Activated T-helper 2 cell treated with anti-CD3 and anti-CD28 coated beads, Interferon-gamma antibody, Interleukin-2, Interleukin-4, amounts not matched to agents 10 μg/mL and 5 μg/mL and 100 μg/mL, durations not matched to agents 14 hours and 24 hours and 36 hours (primary cell): ENCODE measurements at places on chromosomes 5 and 9. TPM values are rescaled to one million over a fixed set of nuclear protein-coding genes. Genes with fewer than 3 reads are reported as not detected.

GRCh38 chr5:150059623-150060022 is 26.7 kb downstream of the CSF1R start:
- peaks cover 4% of the 10 kb centered on the region for H3K4me1 ChIP-seq
- peaks cover 1% of the 10 kb centered on the region for H3K27me3 ChIP-seq
- H3K36me3 ChIP-seq: peaks cover 6% of the 10 kb centered on the region
- no peak overlapping the region for H3K4me3 ChIP-seq
- no peak overlapping the region for H3K27ac ChIP-seq

DNA sequence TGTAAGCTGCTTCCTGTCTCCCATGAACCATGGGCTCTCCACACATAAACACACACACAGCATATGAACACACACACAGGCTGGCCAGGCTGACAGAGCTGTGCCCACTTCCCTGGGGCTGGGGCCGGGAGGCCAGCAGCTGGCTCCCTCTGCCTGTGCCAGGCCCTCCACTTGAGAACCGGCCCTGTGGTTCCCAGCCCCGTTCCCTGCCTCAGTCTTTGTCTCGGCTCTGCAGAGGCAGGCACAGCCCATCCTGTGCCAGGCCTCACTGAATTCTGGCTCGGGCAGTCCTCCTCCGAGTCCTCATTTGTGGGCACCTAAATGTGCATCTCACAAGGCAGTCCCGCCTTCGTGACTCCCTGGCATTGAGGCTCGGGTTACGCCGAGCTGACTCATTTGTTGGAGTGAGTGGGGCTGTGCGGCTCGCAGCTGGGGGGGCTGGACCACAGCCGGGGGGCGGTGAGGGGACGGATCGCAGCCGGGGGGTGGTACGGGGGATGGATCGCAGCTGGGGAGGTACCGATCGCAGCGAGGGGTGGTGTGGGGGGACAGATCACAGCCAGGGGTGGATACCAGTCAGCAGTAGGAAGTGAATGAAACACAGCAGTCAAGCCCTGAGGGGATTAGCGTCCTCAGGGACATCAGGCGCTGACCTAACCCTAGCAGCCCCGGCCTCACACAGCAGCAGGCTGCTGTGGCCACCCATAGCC is 72.3 kb downstream of the PSMB7 start:
- H3K36me3 ChIP-seq: peaks cover 19% of the 10 kb centered on the region
- H3K4me3 ChIP-seq: no peak overlapping the region
- H3K27ac ChIP-seq: no peak overlapping the region

Gene SLC34A3
- not detected in 2 replicates for total RNA-seq

DNA sequence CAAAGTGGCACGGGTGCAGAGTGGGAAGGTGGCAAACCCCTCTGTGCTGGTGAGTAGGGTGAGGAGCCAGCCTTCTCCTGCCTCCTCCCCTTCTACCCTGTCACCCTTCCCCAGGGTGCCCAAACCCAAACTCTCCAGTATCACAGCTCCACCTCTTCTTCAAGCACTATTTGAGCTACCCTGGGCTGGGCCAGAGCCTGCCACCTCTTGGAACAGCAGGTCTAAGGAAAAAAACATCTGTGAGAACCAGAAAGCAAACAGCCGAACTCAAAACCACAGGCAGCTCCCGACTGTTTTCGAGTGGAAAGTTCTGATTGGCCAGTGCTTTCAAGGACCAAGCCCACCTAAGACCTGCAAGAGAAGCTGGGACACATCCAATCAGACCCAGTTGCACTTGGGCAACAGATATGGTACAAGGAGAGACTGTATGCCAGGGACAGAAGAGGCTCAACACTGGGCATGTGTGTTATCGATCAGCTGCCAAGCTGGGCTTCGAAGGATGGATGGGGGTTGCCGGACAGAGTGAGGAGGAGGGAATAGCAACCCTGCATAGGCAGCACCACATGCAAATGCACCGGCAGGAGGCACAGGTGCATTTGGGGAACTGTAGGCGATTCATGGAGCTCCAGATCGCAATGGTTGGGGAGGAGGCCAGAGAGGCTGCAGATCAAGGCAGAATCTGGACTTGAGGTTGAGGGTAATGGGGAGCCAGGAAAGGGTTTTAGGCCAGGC is 19.7 kb downstream of the ACSL6 start:
- peaks cover 2% of the 10 kb centered on the region for H3K27me3 ChIP-seq
- DNase-seq: no peak
- H3K27ac ChIP-seq: no peak overlapping the region
- H3K36me3 ChIP-seq: no peaks in the 10 kb centered on the region
- H3K4me1 ChIP-seq: peaks cover 5% of the 10 kb centered on the region
